ENCODE measurements at places on chromosomes 7 and 10. TPM values are rescaled to one million over a fixed set of nuclear protein-coding genes. Genes with fewer than 3 reads are reported as not detected.

Gene HOXA7
- not detected for total RNA-seq

Gene DNA2
- 3.4 TPM for total RNA-seq

Gene C10orf71
- total RNA-seq: not detected

Gene SH2D4B
- total RNA-seq: not detected

Gene SLC29A4
- 5.8 TPM for total RNA-seq

Gene PRPS1L1
- not detected for total RNA-seq

Gene ST7
- 17.4 TPM for total RNA-seq

Gene TMEM139
- total RNA-seq: 15.0 TPM

Gene TEX36
- total RNA-seq: not detected

Gene EIF5AL1
- 0.31 TPM for total RNA-seq

Gene NKX1-2
- total RNA-seq: not detected

Gene IFIT1B
- total RNA-seq: not detected

Gene SMKR1
- not detected for total RNA-seq

Gene SMO
- 7.9 TPM for total RNA-seq

Gene ANKRD2
- total RNA-seq: 0.28 TPM

Measured in right lobe of liver (tissue), 6 donors.